CD4-positive, alpha-beta T cell treated with Interleukin-15 for 4 hours (primary cell): ENCODE measurements at places on chromosomes 3 and 15.

DNA sequence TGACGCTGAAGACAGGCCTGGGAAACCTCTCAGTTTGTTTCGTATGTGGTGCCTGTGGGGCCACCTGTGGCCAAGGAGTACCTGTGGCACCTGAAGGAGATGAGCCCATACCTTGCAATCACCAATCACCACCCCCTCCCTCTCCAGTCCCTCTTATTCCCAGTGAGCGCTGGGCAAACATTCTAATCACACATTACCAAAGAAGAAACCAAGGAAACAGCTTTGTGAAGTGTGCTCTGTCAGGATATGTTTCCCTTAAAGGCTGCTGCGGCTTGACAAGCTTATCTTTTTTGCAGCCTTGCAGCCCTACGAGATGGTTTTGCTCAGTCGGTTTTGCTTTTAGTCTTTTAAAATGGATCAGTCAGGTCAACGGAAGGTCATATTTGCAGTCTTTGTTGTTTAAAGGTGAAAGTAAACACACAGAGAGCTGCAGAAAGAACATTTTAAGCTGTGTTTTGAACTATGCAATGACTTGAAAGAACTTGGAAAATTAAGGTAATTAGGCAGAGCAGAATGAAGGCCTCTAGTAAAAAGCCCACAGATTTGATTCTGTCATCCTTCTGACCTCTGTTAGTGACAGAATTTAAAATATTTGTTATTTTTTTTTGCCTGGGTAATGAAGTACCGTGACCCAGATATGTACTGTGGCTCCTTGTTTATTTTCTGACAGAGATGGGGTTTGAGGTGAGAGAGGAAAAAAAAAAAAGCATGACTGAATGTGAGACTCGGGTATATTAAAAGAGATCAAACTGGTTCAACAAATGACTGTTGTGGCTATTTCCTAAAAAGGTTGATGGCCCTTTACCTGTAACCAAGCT, 461.4 kb downstream of the NSUN3 start:
- DNase-seq, result no peak

DNA sequence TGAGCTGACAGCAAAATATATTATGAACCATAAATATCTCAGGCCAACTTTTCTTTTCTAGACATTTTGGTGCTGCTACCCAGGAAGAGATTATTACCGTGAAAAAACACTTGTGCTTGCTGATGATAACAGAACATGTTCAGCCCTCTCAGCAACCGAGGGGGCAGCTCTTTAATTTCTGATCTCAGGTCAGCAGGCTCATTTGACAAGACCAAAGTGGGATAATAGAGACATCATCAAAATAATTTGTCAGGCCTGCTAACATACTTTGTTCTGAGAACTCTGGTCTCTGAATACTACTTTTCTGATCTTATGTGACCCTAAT, 645.9 kb upstream of the KCNMB2 start:
- no peak for DNase-seq

- no peak for DNase-seq
These were observed 259.9 kb upstream of the KCNH8 start for GRCh38 chr3:18888370-18888769.

GRCh38 chr3:100423611-100424010, 22.3 kb downstream of the LNP1 start:
- no peak for DNase-seq

DNA sequence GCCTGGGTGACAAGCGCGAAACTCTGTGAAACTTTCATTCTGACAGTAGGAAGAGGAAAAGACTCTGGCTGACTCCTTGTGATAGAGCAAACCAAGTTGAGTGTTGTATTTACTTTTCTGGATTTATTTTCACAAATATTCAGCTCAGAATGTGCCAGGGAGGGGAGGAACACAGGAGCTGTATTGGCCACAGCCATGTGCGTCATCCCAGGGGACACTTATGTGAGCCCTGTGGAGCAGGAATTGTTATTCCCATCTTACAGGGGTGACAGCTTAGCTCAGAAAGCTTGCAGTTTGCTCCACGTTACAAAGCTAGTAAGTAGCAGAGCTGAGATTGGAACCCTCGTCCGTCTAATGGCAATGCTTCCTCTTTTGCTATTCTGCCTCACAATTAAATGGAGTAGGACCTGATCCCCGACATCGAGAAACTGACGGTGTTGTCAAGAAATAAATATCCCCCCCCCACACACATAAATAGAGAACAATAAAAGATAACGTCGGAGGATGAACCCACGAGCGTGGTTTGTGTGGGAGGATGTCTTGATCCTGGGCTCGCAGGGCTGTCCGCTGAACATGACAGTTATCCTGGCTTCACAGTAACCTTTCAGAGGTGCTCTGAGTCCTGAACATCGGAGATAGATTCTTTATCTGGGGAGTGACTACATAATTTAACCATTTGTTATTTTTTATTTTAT, 151.6 kb upstream of the CTDSPL start:
- DNase-seq, result no peak

GRCh38 chr3:11653298-11654055, 9.8 kb upstream of the VGLL4 start:
- DNase-seq, result no peak

- DNase-seq, result no peak
These were observed 149.1 kb upstream of the HACD2 start for GRCh38 chr3:123733805-123734526.

DNA sequence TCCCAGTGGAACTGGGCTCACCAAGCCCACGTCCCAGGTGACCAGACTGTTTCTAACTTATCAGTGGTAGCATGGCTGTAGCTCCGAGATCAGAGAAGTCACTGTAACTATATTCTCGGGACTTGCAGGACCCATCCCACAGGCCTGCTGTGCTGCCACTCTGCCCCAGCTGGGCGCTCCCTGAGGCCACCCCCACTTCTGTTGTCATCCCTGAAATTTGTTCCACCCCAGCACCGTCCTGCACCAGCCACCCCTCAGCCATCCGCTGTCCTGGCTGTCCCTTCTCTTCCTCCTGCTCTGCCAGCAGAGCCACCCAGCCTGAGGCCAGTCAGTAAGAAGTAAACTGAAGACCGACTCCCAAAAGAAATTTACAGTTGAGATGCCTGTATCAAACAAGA, 33.0 kb upstream of the VILL start:
- DNase-seq, result no peak

- peak; percentile 48 for DNase-seq
These were observed 30.9 kb downstream of the CCNL1 start for GRCh38 chr3:157128771-157129681.

DNA sequence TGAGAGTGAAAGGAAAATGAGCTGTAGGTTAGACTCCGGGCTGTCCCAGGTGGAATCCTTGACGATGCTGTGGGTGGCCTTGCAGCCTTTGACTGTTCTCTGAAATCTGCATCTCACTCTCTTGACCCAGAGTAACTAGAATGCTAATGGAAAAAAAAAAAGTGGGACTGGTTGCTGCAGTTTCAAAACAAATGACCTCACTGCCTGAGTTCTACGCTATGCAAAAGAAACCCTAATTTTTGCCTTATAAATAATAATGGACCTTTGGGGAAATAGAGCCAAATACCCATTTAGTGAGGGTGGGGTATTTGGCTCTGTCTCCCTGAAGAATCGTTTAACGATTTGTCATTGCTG, 309.7 kb upstream of the C2CD4B start:
- DNase-seq, result no peak

DNA sequence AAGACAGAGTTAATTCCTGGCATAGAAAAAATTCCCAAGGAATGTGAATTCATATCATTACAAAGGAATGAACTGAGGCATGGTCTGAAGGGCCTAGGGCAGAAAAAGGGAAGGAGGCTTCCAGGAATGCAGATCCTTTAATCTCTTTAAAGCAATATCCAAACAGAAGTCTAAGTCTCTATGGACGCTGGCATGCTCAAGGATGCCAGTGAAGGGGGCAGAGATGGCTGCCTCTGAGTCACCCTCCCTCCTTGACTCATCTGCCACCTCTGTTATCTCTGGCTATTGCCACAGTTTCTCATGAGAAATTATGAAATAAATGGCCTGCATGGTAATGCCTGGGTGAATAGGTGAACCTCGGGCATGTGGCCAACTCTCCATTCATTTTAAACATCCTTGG, 96.3 kb upstream of the BCL6 start:
- DNase-seq, result no peak

- no peak for DNase-seq
These were observed 29.5 kb downstream of the GTF2E1 start for GRCh38 chr3:120772081-120772480.

DNA sequence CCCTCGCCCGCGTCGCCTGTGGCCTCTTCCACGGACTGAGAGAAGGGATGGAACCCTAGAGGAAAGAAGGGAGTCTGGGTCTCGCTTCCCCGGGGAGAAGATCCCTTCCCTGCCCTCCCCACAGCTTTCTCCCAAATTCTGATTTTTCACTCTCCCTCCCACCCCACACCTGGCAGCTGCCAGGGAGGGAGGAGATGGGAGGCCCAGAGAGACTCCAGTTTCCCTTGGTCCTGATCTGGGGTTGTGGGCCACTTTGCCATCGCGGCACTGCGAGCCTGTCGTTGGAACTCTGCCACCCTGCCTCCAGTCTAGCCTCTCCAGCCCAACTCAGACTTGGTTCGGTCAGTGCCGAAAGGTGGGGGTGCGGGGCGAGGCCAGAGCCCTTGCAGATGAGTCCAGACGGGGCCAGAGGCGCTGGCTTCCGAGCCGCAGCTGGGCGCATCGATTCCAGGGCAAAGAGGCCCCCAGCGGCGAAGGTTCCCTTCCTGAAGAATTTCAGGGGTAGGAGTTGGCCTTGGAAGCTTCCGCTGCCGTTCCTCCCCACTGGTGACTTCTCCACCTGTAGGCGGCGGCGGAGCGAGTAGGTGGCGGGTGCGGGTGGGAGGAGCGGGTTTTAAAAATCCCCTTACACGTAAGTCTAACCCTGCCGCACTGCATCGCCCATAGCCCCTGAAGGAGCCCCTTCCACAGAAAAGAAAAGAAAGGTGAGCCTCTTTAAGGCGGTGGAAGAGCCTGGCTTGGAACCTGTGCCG, 5.2 kb downstream of the WNT5A start:
- no peak for DNase-seq

GRCh38 chr3:194532591-194532990, 45.8 kb upstream of the ATP13A3 start:
- DNase-seq, result no peak

DNA sequence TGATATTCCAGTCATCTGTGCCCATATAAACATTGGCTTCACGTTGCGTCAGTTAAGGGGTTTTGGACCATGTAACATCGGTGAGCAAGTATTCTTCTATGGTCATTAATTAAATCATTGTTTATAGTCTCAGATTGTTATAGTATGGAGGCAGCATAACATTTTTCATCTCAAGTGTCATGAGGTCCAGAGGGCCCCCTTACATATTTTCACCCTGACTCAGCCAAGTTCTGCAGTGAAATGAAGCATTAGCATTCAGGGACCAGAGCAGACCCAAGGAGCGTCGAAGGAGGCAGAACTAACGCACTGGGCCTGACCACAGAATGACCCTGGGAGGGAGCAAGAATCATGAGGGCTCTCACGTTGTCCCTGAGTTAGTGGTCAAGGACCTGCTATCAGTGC, 171.5 kb downstream of the LRTM1 start:
- no peak for DNase-seq

GRCh38 chr3:67517781-67518180, 136.6 kb downstream of the SUCLG2 start:
- no peak for DNase-seq

DNA sequence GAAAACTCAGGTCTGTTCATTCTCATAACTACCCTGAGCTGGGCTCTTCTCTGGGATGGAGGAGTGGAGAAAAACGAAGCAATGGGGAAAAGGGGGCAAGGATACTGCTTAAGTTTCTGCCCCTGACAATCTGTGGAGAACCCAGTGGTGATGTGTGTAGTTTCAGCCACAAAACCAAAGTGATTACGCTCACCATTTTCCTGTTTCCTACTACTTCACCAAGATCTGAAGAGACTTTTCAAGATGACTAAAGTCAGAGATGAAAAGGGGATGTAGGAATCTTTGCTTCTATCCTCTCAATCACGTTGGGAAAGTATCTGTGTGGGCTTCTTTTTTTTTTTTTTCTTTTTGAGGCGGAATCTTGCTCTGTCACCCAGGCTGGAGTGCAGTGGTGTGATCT, 8.3 kb upstream of the UBE2E1 start:
- no peak for DNase-seq

GRCh38 chr15:92393071-92393979, at the start of gene ST8SIA2:
TSS of gene ST8SIA2 (plus strand) at chr15:92393881. CDS start at chr15:92394065, 184 bp downstream.
- no peak for DNase-seq

GRCh38 chr15:67064607-67065530, 533 bp upstream of the SMAD3 start:
- DNase-seq, result no peak

DNA sequence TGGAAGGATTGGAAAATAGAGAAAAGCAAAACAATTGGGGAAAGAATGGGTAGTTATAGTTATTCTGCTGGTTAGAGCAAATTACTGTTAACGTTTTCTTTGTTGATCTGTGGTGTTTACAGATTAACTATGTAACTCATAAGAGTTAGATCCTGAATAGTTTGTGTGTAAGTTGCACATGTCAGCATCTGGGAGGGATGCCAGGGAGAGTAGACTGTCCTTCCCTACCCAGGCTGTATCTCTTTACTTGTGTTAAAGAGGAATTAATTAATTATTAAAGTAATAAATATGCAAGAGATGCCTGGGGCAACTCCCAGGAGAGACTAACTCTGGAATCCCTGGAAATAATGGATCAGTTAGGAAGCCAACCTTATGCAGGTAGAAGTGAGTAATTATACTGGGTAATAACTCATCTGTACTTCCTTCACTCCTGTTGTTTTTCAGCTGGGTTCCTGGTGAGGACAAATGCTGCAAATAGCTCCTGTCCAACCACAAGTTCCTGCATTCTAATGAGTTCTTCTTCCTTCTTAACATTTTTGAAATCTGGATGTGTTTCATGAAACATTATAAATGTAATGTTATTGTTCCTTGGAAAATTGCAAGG, 18.9 kb downstream of the GHRL start:
- no peak for DNase-seq
